Type B pancreatic cell (in vitro differentiated cells): ENCODE measurements at places on chromosomes 4 and X. TPM values are rescaled to one million over a fixed set of nuclear protein-coding genes. Genes with fewer than 3 reads are reported as not detected.
A peak's percentile ranks its signal among the peaks of the same experiment; 100 is the strongest.

GRCh38 chrX:102154900-102155805 is 624 bp downstream of the BEX5 start:
- no peaks in the 10 kb centered on the region for H3K4me1 ChIP-seq
- peaks cover 20% of the 10 kb centered on the region for H3K27me3 ChIP-seq
- DNase-seq, result no peak
- peak overlapping the region; percentile 96 for H3K4me3 ChIP-seq

DNA sequence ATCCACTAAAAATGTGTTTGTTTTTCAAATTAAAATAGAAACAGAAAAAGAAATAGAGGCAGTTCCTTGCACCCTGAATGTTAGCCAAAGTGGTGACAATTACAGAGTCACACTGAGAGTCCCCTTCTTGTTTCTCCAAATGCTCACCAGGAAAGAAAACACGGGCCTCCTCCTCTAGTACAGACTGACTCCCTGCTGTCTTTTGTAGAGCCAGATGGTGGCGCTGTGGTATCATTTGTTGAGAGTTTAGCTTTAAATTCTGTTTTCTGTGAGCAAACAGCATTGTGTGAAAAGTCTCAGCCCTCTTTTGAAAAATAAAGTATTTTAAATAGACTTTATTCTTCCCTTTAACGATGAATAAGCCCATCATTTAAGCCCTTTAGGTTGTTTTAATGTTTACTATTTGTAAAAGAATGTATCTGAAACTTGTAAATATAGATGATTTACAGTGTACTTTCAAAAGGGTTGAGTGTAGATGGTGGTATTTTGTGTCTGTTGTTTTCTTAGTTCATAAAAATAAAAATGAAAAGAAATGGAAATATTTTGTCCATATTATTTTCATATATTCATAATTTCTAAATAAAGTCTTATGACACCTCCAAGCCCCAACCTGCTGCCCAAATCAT is 36.9 kb upstream of the ATOH1 start:
- H3K27ac ChIP-seq, result no peak overlapping the region
- no peaks in the 10 kb centered on the region for H3K36me3 ChIP-seq
- H3K27me3 ChIP-seq, result peaks cover 12% of the 10 kb centered on the region
- no peaks in the 10 kb centered on the region for H3K4me1 ChIP-seq
- no peak for DNase-seq

- H3K27me3 ChIP-seq, result peaks cover 13% of the 10 kb centered on the region
- H3K4me3 ChIP-seq, result no peak overlapping the region
- peaks cover 10% of the 10 kb centered on the region for H3K4me1 ChIP-seq
- no peak overlapping the region for H3K27ac ChIP-seq
- no peaks in the 10 kb centered on the region for H3K36me3 ChIP-seq
Measured at GRCh38 chrX:68690936-68691501, 43.6 kb downstream of the STARD8 start.

DNA sequence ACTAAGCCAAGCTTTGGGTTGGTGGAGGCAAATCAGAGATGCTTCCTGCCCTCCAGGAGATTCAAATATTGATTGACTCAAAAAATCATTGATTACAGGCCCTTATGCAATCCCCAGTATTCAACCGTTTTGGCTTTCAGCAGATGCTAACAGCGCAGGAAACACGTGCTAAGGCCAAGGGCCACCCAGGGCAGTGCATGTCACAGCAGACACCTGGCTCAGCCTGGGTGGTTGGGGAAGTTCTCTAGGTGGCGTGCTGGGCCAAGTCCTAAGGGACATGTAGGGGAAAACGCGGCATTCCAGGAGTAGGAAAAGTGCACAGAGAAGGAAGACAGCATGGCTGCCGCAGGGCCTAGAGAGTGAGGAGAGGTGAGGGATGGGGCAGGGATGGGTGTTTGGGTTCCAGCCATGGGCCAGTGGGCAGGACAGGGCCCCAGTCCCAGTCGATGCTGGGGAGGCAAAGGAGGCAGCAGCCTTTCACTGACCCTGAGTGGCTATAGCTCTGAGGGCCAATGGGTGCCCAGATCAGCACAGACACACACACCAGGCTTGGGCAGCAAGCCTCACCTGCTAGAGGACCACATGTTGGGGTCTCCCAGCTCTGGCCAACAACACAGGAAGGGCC is 239.1 kb downstream of the EVC2 start:
- H3K27me3 ChIP-seq, result no peaks in the 10 kb centered on the region
- DNase-seq, result no peak
- H3K36me3 ChIP-seq, result no peaks in the 10 kb centered on the region
- H3K4me1 ChIP-seq, result no peaks in the 10 kb centered on the region
- H3K27ac ChIP-seq, result no peak overlapping the region

DNA sequence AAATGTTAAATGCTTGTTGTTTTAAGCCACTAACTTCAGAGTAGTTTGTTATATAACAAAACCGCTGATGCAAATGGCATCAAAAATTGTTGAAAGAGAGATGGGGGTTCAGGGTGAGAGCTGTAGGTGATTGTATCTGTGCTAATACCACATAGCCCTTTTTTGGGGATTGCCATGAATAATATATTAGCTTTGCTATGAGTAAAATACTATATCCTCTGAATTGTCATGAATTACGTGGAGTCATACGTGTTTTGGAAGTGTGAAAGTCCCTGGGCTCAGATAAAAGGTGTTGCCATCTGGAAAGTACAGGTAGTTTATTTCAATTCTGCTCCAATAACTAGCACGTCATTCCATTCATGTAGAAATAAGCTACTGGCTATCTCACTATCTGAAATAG is 30.6 kb downstream of the DYNLT3 start:
- no peaks in the 10 kb centered on the region for H3K4me1 ChIP-seq
- DNase-seq, result no peak
- no peak overlapping the region for H3K27ac ChIP-seq
- H3K27me3 ChIP-seq, result no peaks in the 10 kb centered on the region
- H3K36me3 ChIP-seq, result no peaks in the 10 kb centered on the region
- H3K4me3 ChIP-seq, result no peak overlapping the region

- no peaks in the 10 kb centered on the region for H3K36me3 ChIP-seq
- no peak overlapping the region for H3K27ac ChIP-seq
- H3K4me1 ChIP-seq, result peaks cover 8% of the 10 kb centered on the region
- DNase-seq, result no peak
- peak overlapping the region; percentile 72 for H3K4me3 ChIP-seq
Measured at GRCh38 chr4:163548481-163549243, 54.2 kb downstream of the TMA16 start.

- no peaks in the 10 kb centered on the region for H3K4me1 ChIP-seq
- DNase-seq, result no peak
- no peaks in the 10 kb centered on the region for H3K36me3 ChIP-seq
- H3K27me3 ChIP-seq, result no peaks in the 10 kb centered on the region
- H3K4me3 ChIP-seq, result no peak overlapping the region
Measured at GRCh38 chr4:175953960-175954521, 111.6 kb upstream of the WDR17 start.

The IL2RG gene
- total RNA-seq, result 1.5 and 5.2 TPM in 2 replicates

The TLL1 gene
- 0.48 and 2.0 TPM in 2 replicates for total RNA-seq

The F11 gene
- 0.72 and 1.0 TPM in 2 replicates for total RNA-seq
